ENCODE measurements at places on chromosomes 16 and 17. TPM values are rescaled to one million over a fixed set of nuclear protein-coding genes. Genes with fewer than 3 reads are reported as not detected.

DNA sequence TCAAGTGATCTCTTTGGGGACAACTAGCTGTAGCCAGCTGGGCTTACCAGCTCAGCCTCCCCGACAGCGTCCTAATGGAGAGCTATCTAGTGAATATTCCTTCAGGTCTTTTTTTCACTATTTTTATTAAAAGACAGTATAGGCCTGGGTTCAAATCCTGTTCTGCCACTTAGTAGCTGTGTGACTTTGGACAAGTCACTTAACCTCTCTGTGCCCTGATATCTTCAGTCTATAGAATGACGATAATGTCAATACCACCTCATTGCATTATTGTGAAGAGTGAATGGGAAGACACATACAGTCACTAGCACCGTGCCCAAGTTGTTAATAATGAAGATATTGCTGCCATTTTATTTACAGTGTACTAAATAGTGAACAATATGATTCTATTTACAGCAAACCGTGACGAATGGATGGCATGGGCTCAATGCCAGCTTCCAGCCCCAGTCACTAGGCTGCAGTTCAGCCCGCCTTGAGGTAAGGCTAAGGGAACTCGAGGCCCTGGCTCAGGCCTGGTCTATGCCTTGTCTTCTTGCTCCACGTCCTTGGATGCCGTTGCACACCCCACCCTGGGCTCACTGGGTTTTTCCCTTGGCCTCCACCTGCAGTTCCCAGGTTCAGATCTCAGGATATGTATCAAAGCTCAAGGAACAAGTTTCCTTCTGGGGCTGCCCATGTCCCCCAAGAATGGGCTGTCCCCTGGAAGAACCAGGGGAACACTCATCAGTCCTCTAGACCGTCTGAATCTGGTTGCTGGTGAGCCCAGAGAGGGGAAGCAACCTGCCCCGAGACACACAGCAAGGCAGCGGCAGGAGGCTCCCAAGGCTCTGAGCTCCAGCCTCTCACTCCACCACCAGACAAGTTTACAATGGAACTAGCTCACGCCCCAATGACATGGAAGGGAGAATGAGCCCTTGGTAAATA lies 95.4 kb upstream of the TNRC6C start:
- no peaks in the 10 kb centered on the region for H3K27me3 ChIP-seq
- H3K27ac ChIP-seq = no peak overlapping the region
- DNase-seq = no peak
- H3K4me3 ChIP-seq = no peak overlapping the region

DNA sequence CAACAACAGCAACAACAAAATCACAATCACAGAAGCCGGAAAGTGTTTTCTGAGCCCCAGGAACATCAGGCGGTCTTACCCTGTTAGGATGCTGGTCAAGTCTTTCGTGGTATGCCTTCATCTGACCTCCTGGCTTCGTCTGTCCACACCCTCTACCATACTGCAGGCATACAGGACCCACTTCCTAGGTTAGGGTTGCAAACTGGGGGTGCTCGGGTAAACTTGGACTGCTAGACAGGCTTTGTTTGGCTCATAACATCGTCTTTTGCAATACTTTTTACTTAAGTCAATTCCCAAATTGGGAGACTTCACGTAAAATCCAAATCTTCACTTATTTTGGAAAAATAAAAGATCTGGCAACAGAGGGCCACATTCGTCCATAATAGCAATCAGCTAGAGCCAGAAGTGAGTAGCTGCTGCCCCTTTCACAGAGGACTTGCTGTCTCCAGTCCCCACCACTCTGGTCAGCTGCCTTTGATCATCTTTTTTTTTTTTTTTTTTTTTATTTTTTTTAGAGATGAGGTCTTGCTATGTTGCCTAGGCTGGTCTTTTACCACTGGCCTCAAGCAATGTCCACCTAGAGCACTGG lies 30.0 kb downstream of the CHD9 start:
- H3K27me3 ChIP-seq = no peaks in the 10 kb centered on the region
- DNase-seq = no peak
- peaks cover 15% of the 10 kb centered on the region for H3K4me1 ChIP-seq
- no peaks in the 10 kb centered on the region for H3K36me3 ChIP-seq

GRCh38 chr17:61510991-61511390 lies 58.8 kb downstream of the TBX4 start:
- DNase-seq = no peak
- H3K36me3 ChIP-seq = no peaks in the 10 kb centered on the region
- H3K27ac ChIP-seq = no peak overlapping the region
- no peaks in the 10 kb centered on the region for H3K27me3 ChIP-seq
- H3K4me3 ChIP-seq = no peak overlapping the region

DNA sequence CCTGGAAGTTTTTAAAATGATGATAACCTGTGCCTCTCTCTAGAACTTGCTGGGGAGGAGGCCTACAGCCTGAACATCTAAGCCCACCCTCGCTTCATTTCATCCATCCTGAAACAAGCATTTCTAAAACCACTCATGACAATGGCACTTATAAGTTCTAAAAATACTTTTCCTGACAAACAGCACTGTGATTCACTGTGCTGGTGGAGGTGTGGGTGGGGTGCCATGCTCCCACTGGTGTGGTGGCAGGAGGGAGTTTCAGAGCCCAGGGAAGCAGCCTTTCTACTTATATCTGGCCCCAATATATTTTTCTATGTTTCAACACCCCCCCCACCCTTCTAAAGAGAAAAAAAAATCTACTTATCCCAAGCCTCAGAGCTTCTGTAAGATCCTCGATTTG lies 52.6 kb downstream of the RAB11FIP4 start:
- H3K4me1 ChIP-seq = peaks cover 2% of the 10 kb centered on the region
- no peak overlapping the region for H3K27ac ChIP-seq
- H3K27me3 ChIP-seq = no peaks in the 10 kb centered on the region

DNA sequence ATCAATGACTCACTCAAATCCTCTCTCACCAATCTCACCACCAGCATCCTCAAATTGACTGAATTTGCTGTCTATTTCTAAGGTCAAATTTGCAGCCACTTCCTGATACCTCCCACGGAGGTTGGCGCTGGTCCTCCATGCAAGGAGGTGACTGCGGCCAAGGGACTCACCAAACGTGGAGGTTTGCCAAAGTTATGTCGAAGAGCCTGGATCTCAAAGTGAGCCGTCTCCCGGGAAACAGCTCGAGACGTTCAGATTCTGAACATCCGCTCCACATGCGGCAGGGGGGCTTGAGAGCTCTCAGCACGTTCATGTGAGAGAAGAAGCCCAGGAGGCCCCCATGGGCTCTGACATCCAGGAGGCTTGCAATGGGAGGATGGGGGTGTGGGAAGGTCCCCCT lies 22.6 kb downstream of the LGALS3BP start:
- no peaks in the 10 kb centered on the region for H3K36me3 ChIP-seq
- H3K4me3 ChIP-seq = no peak overlapping the region
- no peak overlapping the region for H3K27ac ChIP-seq
- H3K27me3 ChIP-seq = no peaks in the 10 kb centered on the region
- H3K4me1 ChIP-seq = no peaks in the 10 kb centered on the region

GRCh38 chr17:29760279-29761039 lies 137.7 kb upstream of the CORO6 start:
- H3K4me1 ChIP-seq = peaks cover 40% of the 10 kb centered on the region
- peak overlapping the region; percentile 90 for H3K27ac ChIP-seq
- H3K36me3 ChIP-seq = peaks cover 13% of the 10 kb centered on the region
- H3K4me3 ChIP-seq = peak overlapping the region; percentile 78

DNA sequence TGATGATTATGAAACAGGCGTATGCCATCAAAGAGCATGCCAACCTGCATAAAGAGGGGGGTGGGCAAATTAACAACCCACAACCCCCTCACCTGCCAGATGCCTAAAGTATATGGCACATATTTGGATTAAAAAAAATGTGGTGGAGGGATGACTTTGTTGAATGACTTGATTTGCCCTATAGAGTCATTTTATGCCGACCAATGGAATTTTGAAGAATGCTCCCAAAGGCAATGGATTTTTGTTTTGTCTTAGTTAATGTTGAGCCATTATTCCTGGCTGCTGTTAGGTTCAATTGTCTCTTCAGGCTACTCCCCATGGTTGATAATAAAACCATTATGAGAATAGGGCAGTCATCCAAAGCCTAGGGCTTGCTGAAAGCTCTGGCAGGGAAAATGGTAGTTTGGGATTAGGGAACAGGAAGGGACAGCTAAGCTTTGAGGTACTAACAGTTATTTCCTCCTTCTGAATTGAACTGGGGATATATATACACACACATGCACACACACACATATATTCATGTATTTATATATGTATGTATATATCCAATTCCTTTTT lies 5.8 kb upstream of the CHCT1 start:
- H3K4me1 ChIP-seq = peaks cover 5% of the 10 kb centered on the region
- H3K4me3 ChIP-seq = no peak overlapping the region
- no peaks in the 10 kb centered on the region for H3K36me3 ChIP-seq
- no peaks in the 10 kb centered on the region for H3K27me3 ChIP-seq
- DNase-seq = no peak
- H3K27ac ChIP-seq = no peak overlapping the region

DNA sequence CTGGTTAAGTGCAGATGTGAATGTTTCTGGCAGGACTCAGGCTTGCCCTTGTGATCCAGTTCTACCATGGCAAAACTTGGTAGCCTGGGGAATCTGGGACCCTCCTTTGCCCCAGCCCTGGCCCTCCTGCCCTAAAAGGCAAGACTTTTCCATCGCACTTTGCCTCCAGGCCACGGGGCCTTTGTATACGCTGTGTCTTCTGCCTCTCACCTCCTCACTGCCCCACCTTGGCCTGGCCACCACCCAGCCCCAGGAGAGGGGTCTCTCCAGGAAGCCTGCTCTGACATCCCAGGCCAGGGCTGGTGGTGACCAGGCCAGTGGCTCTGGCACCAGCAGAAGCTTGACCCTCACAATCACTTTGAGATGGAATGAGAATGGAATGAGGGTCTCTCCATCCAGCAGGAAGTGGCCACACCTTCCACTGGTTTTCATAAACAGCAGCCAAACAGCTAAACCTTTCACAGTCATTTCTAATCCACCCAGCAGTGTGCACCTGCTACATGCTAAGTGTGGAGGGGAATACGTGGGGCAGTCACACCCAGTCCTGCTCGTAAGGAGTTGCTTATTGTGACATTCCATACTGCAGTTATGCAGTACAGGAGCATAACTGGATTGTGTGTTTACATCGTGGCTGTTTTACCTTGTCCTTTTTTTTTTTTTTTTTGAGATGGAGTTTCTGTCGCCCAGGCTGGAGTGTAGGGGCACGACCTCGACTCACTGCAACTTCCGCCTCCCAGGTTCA lies 1.6 kb upstream of the MRPL38 start:
- peaks cover 10% of the 10 kb centered on the region for H3K36me3 ChIP-seq
- no peaks in the 10 kb centered on the region for H3K27me3 ChIP-seq
- DNase-seq = no peak
- H3K4me1 ChIP-seq = peaks cover 23% of the 10 kb centered on the region
- no peak overlapping the region for H3K4me3 ChIP-seq

DNA sequence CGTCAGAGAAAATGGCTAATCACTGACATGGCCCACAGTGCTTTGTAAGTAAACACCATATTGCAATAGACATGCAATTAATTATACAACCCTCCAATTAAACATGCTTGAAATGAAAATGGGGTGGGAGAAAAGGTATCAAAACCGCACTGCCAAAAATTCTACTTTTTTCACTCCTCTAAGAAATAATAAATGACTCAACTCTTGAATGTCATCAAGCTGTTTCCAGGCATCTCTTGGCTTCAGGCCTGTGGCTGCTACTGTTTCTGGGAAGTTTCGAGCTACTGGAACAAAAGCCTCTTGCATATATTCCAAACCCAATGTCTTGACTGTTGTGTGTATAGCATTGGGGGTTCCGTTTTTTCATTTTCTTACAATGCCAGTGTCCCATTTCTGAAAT lies 412.6 kb downstream of the RBFOX1 start:
- no peaks in the 10 kb centered on the region for H3K4me1 ChIP-seq
- H3K4me3 ChIP-seq = no peak overlapping the region
- no peaks in the 10 kb centered on the region for H3K27me3 ChIP-seq
- H3K36me3 ChIP-seq = no peaks in the 10 kb centered on the region
- no peak overlapping the region for H3K27ac ChIP-seq

DNA sequence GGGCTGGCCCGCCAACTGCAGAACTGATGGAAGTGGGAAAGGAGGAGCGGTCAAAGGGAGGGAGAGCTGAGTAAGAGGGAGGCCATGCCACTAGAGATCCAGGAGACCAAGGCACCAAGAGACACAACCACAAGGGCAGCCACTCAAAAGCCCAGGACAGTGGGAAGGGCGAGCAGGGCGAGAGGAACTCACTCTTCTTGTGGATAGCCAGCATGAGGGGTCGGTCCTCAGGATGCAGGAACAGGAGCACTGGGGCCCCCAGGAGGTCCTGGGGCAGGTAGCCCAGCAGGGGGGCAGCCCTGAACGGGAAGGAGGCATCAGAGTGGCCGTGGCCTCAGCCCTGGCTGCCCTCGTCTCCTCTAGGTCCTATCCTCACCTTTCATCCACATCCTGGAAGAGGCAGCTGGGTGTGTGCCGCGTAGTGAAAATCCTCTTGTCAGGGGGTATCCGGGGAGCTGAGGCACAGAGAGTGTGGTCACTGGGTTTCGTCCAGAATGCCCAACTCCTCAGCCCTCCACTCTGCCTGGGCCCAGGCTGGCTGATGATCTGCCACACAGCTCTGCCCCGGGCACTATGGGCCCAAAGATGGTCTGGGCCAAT lies 4.3 kb downstream of the PER1 start:
- no peaks in the 10 kb centered on the region for H3K27me3 ChIP-seq
- H3K4me3 ChIP-seq = no peak overlapping the region
- H3K36me3 ChIP-seq = peaks cover 72% of the 10 kb centered on the region
- H3K27ac ChIP-seq = no peak overlapping the region

DNA sequence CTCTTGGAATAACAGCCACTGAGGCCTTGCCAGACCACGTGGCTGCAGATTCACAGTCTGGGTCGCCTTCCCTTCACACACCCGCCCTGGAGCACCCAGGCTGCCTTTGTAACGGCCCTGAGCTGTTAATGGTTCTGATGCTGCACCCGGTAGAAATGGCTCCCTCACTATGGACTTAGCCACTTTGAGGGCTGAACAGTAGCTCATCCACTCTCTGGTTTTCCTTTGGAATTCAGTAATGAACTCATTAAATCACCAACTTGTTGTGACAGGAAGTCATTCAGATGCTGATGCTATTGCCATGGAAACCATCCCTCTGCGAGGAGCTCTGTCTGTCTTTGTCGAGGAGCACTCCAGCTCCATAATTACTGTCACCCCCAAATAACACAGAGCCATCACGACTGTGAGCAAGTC lies 59.2 kb downstream of the CDK5R1 start:
- H3K4me3 ChIP-seq = no peak overlapping the region
- no peak overlapping the region for H3K27ac ChIP-seq
- no peaks in the 10 kb centered on the region for H3K27me3 ChIP-seq
- no peak for DNase-seq
- H3K36me3 ChIP-seq = no peaks in the 10 kb centered on the region

DNA sequence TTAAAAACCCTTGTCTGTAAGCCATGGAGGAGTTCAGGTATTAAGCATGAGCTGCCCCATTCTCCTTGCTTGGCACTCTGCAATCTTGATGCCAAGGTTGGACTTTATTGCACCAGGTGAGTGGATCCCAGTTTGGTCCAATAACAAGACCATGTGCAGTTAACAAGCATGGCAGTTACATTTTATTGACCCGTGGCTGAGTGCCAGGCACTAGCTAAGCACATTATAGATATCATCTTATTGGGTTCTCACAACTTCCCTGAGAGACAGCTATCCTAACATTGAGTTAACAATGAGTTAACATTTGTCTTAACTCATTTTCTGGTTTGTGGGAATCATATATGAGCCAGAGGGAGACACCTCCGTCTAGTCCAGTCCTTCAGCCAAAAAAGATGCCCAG lies 21.8 kb downstream of the LYRM9 start:
- no peaks in the 10 kb centered on the region for H3K4me1 ChIP-seq
- H3K4me3 ChIP-seq = no peak overlapping the region
- no peak overlapping the region for H3K27ac ChIP-seq

ACSM5 gene
- 0.33 TPM for polyA plus RNA-seq

E4F1 gene
- 4.9 TPM for polyA plus RNA-seq

GGT6 gene
- not detected for polyA plus RNA-seq

TSPAN10 gene
- not detected for polyA plus RNA-seq

SSTR5 gene
- not detected for polyA plus RNA-seq

ALOXE3 gene
- polyA plus RNA-seq = not detected

GUCY2D gene
- not detected for polyA plus RNA-seq

TBC1D3E gene
- not detected for polyA plus RNA-seq

SHISA9 gene
- polyA plus RNA-seq = not detected
